ENCODE measurements at places on chromosomes 6 and 20.

GRCh38 chr6:8819446-8819845, 384.1 kb upstream of the SLC35B3 start:
- no peak for DNase-seq

DNA sequence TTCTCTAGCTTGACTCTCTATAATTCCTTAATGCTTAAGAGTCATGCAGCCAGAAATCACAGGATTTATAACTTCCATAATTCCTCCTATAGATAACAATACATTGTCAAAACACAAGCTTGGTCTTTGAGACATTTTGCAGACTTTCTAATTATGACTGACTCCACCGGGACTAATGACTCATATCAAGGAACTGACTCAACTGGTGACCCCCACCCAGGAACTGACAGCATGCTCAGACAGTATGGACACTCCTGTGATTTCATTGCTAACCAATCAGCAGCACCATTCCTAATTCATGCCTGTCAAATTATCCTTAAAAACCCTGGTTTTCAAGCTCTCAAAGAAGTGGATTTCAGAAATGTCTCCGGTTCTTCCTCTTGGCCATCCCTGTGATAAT, 670.5 kb upstream of the IMPG1 start:
- DNase-seq: no peak

DNA sequence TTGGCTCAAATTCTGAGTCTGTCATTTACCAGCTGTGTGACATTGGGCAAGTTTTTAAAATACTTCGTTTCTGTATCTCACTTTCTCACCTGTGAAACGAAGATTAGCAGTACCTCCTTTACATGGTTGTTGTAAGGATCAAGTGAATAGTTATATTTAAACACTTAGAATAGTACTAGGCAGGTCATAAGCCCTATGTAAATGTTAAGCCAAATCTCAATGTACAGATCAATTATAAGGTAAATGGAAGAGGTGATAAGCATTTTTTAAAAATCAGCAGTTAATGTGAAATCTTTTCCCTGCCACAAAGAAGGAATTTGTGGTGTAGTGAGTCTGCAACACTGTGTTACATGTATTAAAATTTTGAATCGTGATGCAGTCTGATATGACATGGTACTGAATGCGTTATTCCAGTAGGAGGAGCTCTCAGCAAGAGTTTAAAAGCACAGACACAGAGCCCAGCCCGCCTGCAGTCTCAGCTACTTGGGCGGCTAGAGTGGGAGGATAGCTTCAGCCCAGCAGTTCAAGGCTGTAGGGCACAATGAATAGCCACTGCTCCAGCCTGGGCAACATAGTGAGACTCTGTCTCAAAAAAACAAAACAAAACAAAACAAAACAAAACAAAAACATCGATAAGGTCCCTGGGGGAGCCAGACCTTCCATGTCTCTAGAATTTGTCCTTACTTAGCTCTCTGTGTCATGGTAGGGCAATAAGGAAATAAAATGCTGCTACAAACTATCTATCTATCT, 46.0 kb downstream of the GTF2H5 start:
- DNase-seq: peak; percentile 75

DNA sequence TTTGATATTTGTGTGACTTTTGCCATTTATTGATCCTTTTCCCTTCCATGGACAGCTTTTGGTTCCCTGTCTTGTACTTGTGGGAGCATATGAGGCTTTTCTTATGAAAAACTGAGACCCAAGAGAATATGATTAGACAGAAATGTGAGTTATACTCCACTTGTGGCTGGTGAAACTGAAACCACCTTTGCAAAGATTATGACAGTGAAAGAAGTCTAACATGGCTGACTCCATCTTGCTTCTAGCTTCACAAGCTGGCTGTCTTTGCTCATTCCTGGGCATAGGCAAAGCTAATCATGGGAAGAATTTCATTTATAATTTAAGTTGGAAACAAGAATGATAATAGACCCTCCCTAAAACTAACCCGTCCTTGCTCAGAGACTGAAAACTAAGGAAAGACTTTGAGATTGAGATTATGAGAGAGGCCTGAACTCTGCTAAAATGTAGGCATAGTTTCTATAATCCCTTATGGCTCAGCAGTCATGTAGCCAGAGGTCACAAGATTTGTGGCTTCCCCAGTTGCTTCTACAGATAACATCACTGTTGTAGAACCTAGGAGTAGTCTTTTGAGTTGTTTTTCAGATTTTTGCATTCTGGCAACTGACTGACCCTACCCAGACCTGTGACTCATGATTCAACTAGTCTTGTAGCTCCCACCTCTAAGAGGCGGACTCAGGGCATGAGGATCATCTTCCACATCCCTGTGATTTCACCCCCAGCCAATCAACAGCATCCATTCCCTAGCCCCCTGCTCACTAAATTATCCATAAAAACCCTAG, 50.9 kb upstream of the CD2AP start:
- no peak for DNase-seq

DNA sequence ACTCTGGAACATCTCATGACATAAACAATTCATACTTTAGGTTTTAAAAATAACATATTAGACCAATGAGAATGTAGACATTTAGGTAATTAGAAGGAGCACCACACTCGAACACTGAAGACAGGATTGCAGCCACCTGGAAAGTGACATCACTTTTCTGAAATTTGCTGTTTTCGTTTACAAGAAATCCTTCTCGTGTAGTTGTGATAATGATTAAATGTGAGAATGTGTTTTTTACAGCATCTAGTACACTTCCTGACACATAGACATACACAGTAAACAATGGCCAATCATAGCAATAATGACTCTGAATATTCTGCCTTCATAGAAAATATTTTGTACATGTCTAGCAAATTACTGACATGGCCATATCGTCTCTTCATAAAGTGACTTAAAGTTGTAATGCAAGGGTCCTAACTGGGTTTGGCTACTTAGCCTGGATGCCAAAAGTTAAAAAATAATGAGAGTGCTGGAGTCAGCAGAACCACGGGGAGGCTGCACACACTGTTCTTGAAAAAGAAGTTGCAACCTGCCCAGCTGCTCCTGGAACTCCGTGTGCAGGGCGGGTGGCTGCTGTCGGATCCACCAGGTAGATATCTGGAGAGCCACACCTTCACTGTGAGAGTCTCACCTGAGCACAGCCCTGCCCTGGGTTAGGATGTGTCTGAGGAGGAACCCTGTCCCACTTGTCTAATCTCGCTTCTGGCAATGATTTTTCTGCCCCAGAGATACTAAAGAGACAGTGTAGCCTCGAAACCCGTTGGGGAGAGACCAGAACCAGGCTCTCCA, 212.9 kb downstream of the QKI start:
- no peak for DNase-seq

- no peak for DNase-seq
Observed at GRCh38 chr6:165571068-165571682, 91.9 kb downstream of the PDE10A start.
